Activated T-helper 1 cell treated with anti-CD3 and anti-CD28 coated beads, Interleukin-2, amount 50 U/mL, for 16 hours (primary cell): ENCODE measurements at places on chromosomes 1 and 21.

DNA sequence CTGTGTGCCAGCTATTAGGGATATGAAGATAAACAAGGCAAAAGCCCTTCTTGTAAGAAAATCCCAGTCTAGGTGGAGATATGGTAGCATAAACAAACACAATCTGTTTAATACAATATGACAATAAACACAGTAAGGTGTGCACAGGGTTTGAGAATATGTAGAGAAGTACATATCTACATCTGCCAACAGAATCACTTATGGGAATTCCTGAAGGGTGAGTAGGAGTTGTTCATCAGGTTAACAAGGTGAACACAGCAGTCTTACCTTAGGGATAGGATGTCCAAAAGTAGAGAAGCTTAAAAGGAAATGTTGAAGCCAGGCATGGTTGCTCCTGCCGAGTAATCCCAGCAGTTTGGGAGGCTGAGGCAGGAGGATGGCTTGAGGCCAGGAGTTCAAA is 57.7 kb upstream of the LRRC7 start:
- DNase-seq: no peak

DNA sequence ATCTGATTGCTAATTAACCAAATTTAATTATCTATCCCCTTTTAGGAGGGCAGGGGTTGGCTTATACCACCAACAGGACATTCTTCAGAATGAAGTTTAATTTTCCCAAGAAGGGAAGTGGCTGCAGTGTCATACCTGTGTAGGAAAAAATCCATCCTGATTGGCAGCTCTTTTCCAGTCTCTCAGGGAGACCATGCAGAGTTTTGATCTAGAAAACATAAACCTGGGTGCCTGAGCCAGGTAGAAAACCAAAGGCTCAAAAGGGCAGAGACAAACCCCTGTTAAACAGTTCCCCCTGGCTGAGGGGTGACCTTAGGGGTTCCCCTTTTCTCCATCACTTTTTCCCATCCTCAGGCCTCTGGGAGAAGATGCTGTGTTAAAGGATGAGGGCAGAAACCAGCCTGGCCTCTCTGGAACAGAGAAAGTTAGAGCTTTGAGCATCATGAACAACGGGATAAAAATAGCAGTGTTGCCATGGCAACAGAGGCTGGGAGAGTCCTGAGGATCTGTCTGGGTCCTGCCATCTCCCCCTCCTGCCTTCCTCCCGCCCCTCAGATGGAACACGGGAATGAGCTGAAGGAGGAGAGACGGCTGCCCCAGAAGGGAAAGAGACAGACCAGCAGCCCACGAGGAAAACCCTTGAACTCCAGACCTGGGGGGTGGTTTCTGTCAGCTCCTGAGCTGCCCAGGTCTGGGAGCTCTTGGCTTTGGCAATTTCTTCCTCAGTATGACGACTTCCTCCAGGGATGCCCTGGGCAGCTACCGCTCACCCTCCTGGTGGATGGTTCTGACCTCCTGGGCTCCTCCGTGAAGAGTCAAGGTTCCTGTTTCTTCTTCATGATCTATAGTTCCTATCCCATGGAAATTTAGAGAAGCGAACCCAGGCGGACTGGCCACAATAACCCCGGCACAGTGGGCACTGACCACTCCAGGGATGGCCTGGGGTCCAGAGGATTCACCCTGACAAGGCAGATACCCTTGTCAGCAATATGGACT is 14.0 kb upstream of the LEMD1 start:
- DNase-seq: no peak

DNA sequence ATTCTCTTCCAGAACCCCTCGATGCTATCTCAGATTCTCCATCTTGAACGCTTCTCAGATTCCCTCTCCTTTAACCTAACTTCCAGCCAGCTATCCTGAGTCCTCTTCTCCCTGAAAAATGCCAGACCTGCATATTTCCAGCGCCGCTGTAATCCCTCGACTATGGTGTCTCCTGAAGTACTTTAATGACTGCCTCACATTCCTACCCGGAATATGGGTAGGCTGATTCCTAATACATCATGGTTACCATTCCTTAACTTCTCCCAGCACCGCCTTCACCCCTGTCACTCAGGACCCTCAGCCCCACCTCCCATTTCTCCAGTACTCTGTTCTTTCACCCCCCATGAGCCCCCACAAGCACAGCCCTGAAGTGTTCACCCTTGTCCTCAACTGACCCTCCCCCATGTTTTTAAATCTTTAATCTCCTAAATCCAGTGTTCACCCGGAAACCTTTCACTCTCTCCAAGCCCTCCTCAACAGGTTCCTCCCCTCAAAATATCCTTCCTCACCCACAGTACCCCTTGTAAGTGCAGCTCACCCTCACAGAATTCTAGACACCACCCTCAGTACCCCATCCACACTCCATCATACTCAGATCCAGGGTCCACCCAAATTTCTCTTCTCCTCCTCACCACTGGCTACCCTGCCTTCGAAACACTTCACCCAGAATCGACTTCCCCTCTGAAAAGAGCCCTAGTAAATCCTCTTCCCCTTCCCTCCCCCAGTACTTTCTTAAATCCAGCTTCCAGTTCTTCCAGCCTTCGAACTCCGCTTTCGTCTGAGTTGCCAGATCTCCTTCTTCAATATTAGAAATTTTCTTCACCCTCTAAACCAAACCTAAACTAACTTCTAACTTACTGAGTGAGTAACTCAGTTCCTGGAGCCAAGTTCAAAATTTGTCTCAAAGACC is 922 bp downstream of the CPT2 start:
- no peak for DNase-seq

- no peak for DNase-seq
Measured at GRCh38 chr1:78184460-78185072, 138.8 kb downstream of the GIPC2 start.

- no peak for DNase-seq
Measured at GRCh38 chr1:25999041-25999800, 1.4 kb upstream of the PAFAH2 start.
